Progenitor cell of endocrine pancreas (in vitro differentiated cells): ENCODE measurements at places on chromosomes 12 and 14.

GRCh38 chr14:100711493-100711892, 15.2 kb upstream of the DLK1 start:
- no peak for DNase-seq

DNA sequence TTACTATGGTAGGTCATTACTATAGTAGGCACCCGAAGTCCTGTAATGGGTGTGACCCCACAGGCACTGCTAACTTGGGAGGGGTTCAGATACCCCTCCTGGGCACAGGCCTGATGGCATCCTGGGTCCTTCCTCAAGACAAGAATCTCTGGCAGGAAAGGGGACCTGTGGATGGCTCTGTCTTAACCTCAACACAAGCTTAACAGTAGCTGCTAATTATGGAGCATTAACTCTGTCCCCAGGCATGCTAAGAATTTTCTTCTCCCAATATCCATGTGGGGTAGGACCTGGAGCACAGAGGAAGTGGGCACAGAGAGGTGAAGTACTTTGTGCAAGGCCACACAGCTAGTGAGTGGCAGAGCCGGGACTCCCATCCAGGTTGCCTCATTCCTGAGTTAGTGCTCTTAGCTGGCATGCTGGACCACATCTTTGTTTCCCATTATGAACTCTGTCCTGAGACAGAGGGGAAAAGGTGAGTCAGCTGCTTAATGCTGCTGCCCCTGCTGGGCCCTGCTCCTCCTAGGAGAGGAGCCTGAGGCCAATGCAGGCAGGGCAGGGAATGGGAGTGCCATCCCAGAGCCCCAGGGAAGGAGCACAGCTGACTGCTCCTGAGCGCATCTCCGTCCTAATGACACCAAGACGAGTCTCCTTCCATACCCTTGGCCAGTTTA, 32.1 kb downstream of the GALNT16 start:
- DNase-seq, result no peak

DNA sequence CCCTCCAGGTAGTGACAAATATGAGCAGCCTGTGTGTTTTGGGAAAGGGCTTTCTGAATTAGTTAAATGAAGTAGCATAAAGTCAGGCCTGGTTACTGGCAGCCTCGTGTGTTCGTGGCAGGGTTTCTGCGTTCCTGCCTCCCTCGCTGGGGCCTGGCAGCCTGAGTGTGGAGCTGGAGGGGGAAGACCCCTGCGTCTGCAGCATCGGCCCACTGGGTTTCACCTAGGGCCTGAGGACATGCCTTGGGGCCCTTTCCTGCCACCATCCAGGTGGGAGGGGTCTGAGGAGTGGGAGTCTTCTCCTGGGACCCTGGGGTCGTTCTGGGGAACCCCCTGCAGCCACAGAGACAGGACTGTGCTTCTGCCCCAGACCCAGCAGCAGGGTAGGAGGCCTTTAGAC, 20.4 kb upstream of the AMN start:
- no peak for DNase-seq

DNA sequence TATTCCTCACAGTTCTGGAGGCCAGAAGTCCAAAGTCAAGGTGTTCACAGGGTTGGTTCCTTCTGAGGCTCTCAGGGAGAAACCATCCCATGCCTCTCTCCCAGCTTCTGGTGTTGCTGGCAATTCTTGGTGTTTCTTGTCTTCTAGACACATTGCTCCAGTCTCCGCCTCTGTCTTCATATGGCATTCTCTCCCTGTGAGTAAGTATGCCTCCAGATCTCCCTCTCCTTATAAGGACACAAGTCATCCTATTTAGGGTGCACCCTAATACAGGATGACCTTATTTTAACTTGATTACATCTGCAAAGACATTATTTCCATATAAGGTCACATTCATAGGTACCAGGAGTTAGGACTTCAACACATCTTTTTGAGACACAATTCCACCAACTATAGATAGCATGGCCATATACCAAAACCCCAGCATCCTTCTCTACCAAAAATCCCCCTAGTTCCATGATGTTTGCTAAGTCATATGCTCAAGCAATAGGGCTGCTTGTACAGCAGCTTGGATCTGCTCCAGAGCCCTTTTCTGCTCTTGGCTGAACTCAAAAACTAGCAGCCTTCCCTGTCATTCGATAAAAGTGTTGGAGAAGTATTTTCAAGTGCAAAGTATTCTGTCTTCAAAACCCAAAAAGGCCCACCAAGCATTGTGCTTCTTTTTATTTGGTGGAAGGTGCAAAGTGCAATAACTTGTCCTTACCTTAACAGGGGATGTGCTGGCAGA, 79.2 kb upstream of the CMKLR1 start:
- no peak for DNase-seq

- no peak for DNase-seq
Measured at GRCh38 chr12:53461591-53461990, 9.7 kb downstream of the PCBP2 start.

DNA sequence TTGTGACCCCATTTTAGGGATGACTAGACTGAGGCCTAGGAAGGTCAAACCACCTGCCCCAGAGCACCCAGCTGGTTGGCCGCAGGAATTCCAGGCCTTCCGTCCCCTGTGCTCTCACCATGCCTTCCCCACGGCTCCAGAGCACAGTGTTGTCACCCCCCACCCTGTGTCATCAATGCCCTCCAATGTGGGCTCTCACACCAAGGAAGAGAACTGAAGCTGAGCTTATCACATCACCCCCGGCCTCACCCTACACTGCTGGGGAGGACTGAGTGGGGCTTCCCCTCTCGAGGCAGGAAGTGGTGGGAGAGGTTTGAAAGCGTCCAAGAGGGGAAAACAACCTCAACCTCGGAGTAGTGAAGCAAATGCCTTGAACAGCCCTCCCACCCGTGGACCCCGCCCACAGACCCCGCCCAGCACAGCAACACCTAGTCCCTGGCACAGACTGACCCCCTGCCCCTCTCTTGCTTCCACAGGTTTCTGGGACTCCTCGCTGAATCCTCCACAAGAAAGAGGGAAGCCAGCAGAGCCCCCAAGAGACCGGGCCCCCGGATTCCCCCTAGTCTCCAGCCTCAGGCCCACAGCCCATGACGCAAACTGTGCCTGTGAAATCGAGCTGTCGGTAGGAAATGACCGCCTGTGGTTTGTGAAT, 97.2 kb downstream of the LGMN start:
- DNase-seq, result no peak

GRCh38 chr12:105968025-105968424, 170.7 kb downstream of the NUAK1 start:
- DNase-seq, result no peak
